ENCODE measurements at places on chromosomes 4 and X.
A peak's percentile ranks its signal among the peaks of the same experiment; 100 is the strongest.

- H3K4me1 ChIP-seq: no peaks in the 10 kb centered on the region
- H3K27me3 ChIP-seq: no peaks in the 10 kb centered on the region
- DNase-seq: no peak
- no peak overlapping the region for H3K27ac ChIP-seq
These were observed 828.7 kb downstream of the PCDH7 start for GRCh38 chr4:31548823-31549222.

DNA sequence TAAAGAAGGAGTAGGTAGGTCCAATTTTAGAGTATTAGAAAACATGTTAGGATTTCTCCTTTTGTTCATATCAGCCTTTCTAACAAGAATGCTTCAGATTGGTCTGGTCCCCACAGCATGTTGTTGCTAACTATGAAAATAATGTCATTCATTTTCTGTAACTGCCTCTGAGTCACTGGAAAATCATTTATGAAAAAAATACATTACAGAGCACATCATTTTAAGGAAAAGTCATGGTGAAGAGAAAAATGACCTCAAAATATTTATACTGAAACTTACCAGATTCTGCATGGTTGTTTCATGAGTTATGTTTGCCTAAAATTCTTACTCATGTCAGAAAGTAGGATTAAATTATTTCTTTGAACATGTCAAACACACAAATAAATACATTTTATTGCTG lies 35.2 kb downstream of the DTHD1 start:
- H3K27ac ChIP-seq: no peak overlapping the region
- no peak overlapping the region for H3K4me3 ChIP-seq
- DNase-seq: no peak

- no peaks in the 10 kb centered on the region for H3K27me3 ChIP-seq
- DNase-seq: no peak
- no peaks in the 10 kb centered on the region for H3K4me1 ChIP-seq
- H3K36me3 ChIP-seq: no peaks in the 10 kb centered on the region
These were observed 122.5 kb upstream of the CLNK start for GRCh38 chr4:10806953-10807645.

DNA sequence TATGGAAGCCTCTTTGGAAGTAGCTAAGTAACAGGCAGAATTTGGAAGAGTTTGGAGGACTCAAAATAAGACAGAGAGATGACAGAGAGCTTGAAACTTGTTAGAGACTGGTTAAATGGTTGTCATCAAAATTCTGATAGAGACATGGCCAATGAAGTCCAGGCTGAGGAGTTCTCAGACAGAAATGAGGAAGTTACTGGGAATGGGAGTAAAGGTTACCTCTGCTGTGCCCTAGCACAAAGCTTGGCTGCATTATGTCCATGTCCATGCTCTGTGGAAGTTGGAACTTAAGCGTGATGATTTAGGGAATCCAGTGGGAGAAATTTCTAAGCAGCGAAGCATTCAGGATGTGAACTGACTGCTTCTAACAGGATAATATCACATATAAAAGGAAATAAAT lies 146.2 kb upstream of the NDST4 start:
- no peaks in the 10 kb centered on the region for H3K36me3 ChIP-seq
- no peak overlapping the region for H3K4me3 ChIP-seq
- H3K4me1 ChIP-seq: no peaks in the 10 kb centered on the region
- H3K27me3 ChIP-seq: no peaks in the 10 kb centered on the region

DNA sequence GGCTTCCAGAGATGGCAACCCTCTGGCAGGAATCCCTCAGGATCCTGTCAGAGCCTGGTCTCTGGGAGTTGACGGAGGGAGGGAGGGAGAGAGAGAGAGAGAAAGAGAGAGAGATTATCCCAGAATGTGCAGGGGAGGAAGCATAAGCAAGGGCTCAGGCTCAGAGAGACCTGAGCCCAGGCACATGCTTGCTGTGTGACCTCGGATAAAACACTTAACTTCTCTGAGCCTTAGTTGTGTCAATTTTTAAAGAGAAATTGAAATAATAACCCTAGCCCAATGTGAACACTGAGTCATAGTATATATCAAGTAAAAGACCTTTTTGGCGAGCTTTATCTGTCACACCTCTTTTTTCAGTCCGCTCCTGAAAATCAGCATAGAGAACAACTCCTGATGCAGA lies 473 bp upstream of the USP51 start:
- DNase-seq: no peak
- peaks cover 11% of the 10 kb centered on the region for H3K4me1 ChIP-seq
- H3K4me3 ChIP-seq: peak overlapping the region; percentile 61
- peak overlapping the region; percentile 88 for H3K27ac ChIP-seq
- H3K27me3 ChIP-seq: no peaks in the 10 kb centered on the region

GRCh38 chrX:151919610-151920009 lies 6.9 kb downstream of the MAGEA4 start:
- no peak overlapping the region for H3K27ac ChIP-seq
- H3K4me3 ChIP-seq: no peak overlapping the region
- H3K36me3 ChIP-seq: no peaks in the 10 kb centered on the region
- no peaks in the 10 kb centered on the region for H3K4me1 ChIP-seq
- DNase-seq: no peak

Data from K562 (cell line).